Activated CD8-positive, alpha-beta memory T cell treated with anti-CD3 and anti-CD28 coated beads, Interleukin-2, amount 50 U/mL, for 48 hours (primary cell): ENCODE measurements at places on chromosomes 5 and 9.

- DNase-seq, result no peak
Measured at GRCh38 chr5:65663804-65664521, 39.1 kb downstream of the SHLD3 start.

DNA sequence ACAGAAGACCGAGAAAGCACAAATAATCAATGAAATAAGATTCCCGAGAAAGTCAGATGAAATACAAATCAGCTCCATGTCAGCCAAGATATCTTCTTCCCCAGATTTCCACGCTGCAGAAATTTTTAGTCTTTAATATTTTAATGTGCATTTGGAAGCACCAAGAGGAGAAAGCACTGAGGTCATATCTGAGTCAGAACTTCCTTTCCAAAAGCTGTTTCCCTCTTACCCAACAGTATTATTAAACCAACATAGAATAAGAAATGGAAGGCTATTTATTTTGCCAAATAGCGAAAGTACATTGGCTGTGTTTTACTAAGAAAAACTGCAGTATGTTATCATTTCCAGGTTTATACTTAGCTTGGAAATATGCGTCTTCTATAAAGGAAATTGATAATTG lies 772.1 kb upstream of the CDH9 start:
- no peak for DNase-seq

DNA sequence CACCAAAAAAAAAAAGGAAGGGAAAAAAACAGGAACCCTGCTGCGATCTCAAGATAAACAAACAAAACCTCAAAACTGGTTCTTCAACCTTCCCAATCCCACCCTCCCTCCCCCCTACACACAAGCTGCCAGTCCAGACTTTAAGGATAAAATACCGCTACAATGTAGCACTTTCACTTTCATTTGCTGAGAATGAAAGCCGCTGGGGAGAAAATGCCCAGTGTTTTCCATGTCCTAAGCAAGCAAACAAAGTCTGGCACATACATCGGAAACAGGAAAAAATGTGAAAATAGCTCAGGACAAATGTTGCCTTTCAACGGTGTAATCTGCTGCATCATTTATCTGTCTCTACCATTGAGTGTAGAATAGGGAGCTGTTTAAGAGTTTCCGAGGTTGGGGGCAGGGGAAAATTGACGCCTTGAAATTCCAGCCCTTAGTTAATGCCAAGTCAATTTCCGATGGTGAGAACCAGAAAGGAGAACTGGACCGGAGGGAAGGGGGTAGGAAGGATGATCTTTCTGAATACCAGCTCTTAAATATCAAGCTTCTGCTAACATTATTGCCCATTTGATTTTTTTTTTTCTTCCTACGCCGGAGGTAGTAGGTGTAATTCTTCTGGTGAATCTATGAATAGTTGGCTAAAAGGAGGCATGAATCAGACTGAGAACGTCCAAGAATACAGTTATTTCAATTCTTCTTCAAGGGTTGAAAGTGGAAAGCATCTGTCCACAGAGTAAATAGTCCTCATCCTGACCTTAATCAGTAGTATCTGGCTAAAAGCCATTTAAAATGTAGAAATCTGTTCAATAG lies 1.2 kb upstream of the ADAMTS6 start:
- no peak for DNase-seq

GRCh38 chr9:99173570-99174504 lies 47.9 kb downstream of the ALG2 start:
- DNase-seq, result no peak

DNA sequence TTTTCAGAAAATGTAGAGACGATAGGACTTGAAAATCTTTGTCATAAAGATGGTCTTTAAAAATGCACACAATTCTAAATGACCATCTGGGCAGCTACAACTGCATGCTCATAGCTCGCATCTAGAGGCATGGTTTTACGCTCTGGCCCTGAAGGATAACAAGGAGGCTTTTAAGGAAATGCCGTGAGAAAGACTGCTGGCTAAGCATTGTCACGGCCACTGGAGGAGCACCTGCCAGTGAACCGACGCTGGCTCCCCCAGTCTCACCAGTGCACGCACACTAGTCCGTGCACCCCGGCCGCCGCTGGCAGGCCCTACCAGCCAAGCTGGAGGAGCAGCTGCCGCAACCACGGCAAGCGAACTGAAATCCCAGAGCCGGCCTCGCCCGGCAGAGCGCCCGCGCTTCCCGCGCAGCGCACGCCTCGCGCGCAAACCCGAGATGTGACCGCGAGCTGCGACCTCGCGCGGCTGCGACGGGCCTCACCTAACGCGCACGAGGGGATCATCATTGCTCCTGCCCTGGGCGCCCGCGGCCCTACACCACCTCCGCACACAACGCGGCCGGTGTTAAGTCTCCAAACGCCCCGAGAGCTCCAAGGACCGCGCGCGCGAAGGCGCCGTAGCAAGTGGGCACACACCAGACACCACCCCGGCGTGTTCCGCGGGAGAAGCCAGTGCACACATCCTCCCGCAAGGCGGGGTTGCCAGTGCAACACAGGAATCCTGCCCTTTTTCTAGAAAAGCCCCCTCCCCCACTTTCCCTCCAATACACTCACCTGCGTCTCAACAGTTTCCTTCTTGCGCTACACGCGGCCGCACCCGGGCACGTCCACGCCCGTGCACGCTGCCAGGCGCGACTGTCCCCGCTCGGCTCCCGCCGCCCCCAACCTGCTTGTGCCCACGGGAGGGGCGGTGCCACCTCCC lies 5.3 kb downstream of the ELAVL2 start:
- no peak for DNase-seq
